Osteocyte (in vitro differentiated cells): ENCODE measurements at places on chromosomes 7 and 10. TPM values are rescaled to one million over a fixed set of nuclear protein-coding genes. Genes with fewer than 3 reads are reported as not detected.

COL26A1 gene
- total RNA-seq, result 124 and 128 TPM in 2 replicates

TLL2 gene
- total RNA-seq, result 0.18 TPM in 1 of 2 replicates, not detected in the other

SMO gene
- 40.2 and 41.6 TPM in 2 replicates for total RNA-seq

SYT15B gene
- total RNA-seq, result 10.5 and 10.9 TPM in 2 replicates
